LHCN-M2 (cell line): ENCODE measurements at places on chromosomes 16 and 17. TPM values are rescaled to one million over a fixed set of nuclear protein-coding genes. Genes with fewer than 3 reads are reported as not detected.

TXNDC11 gene
- 27.3 and 31.0 TPM in 2 replicates for total RNA-seq

PIRT gene
- total RNA-seq, result not detected in 2 replicates

USB1 gene
- total RNA-seq, result 24.5 and 37.2 TPM in 2 replicates

CTRL gene
- total RNA-seq, result 0.71 and 2.6 TPM in 2 replicates

ACLY gene
- 181 and 184 TPM in 2 replicates for total RNA-seq

CIBAR2 gene
- total RNA-seq, result not detected in 2 replicates
